ENCODE measurements at places on chromosomes 3 and 15.

DNA sequence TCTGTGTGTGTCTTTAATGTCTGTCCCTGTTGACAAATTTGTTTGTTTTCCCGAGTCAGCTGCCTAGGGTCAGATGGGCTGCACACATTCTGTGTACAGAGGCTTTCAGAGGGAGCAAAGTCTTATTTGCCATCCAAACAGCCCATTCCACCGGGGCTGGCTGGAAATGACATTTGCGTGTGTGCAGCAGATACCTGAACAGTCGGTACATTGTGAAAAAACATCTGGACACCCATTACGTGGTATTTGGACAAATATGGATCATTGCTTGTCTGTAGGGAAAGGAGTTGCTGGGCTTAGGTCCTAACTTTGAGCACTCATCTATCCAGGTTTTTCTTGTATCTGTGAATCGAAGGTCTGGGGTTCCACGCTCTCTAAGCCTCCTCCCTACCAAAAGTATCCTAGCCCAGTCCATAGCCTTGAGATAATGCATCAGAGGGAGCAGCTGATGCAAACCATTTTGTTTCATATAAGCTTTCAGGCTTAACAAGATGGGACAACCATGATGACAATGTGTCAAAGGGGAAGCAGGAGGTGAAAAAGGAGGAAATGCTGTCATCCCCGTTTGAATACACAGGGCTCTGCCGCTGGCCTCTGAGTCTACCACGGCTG is 22.2 kb upstream of the CMTM8 start:
- no peak for DNase-seq

- DNase-seq = no peak
These were observed 112.8 kb downstream of the LPP start for GRCh38 chr3:188266562-188267274.

DNA sequence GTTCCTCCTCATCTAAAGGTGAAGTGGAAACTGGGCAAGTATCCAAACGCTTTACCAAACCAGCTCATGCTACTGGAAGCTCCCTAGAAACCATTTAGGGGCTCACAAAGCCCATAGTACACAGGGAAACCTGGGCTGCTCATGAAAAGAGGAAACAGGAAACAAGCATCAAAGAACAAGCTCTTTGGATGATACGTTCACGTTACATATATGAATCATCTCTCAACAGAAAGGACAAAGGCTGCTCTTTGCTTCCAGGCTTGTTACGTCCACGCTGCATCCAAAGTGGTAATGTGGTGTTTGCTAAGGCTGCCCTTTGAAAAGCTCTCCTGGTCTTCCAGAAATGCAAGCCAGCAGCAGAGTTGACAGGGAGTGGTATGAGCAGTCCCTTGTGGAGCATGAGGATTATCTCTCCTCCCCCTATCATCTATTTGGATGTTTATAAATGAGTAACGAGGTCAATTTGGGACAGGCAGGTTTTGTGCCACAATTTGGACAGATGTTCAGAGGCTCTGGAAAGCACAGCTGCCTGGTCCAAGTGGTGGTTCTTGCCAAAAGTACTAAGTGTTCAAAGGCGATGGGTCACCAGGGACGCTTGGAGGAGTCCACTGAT is 98.0 kb upstream of the RORA start:
- no peak for DNase-seq

DNA sequence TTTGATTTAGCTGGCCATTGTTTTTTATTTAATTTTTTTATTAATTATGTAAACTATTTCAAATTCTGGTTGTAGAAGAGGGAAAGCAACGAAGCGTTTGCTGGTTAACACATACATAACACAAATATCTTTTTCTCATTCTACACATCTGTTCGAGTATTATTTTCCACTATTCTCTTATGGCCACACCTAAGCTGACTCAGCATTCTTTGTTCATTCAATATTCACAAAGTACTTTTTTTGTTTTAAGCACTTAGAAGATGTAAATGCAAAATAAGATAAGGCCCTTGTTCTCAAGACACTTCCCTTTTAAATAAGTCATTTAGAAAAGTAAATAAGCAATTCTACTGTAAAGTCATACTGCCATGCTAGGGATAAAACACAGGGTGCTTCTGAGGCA is 45.4 kb downstream of the CADM2 start:
- no peak for DNase-seq

DNA sequence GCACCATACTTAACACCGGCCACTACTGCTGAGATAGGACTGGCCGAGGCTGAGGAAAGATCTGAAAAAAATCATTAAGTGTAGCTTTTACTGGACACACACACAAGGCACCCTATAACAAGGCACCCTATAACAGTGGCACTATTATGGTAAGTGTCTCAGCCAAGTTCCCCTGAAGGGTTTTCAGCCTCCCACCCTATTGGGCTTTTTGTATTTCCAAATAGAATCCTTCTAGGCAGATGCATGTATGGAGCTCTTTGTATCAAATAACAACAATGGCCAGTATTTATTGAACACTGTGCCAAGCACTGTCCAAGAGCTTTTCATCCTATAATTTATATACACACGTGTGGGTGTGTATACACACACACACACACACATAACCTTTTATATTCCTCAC is 6.7 kb upstream of the DNAJA4 start:
- no peak for DNase-seq

DNA sequence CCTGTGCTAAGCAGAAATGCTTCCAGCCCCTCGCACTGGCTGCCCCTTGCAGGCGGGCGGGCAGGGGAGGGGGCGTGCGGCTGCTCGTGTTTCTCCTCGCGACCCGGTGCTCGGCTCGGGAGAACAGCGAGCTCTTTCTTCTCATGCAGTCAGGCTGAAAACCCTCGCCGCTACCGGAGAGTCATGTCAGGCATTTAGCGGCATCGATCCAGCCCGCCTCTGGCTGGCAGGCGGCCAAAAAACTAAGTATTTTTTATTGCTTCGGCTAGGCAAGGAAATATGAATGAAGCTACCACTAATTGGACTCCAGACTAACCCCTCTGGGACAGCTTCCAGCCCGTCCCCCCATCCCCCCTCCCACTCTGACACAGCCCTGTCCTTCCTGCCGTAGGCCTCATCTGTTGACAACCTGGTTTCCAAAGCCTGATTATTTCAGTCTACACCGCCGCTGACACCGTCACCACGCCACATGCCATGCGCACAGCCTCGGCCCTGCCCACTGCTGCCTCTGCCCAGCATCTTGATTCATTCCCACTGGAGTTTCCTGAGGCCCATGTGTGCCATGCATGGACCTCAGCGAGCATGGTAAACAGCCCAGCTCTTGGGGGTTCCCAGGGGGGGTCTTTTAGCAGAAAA is 35.3 kb downstream of the TLE3 start:
- no peak for DNase-seq

- DNase-seq = no peak
These were observed 116.9 kb upstream of the FOXB1 start for GRCh38 chr15:59887211-59887610.

DNA sequence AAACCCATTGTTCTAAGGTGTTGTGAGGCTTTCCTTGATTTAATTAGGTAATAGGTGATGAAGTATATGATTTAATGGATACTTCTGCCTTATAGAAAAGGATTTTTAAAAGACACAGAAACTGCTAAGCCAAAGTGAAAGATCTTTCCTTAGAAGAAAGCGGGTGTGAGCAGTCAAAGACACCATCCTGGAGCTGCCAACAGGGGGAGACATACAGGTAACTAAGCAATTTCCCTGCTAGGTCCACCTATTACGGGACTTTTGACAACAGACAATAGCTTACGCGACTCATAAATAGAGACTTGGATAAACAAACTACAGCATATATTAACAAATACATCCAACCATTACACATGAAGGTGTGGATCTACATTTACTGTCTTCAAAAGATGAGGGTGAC is 669.5 kb downstream of the SQOR start:
- peak; percentile 0 for DNase-seq

GRCh38 chr3:195442573-195443390 is at the start of gene ACAP2:
Gene ACAP2 (minus strand): TSS chr3:195443020. CDS start chr3:195442847, 173 bp downstream.
- peak; percentile 99 for DNase-seq

DNA sequence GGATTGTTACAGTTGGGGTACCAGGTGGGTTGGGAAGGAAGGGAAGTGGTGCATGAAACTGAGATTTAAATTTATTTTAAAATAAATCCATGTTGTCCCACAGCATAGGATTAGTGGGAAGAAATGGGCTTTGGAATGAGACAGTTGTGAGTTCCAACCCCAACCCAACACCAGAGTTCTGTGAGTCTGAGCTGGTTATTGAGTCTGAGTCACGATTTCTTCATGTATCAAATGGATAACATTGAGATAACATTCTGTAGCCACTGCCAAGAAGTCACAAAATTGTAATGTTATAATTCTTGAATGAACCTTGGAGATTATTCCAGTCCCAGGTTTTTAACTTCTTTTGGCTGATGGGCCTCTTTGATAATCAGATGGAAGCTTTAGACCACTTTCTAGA is 13.7 kb downstream of the IFT122 start:
- DNase-seq = no peak

- DNase-seq = no peak
These were observed 56.9 kb downstream of the CYP19A1 start for GRCh38 chr15:51281368-51281967.

DNA sequence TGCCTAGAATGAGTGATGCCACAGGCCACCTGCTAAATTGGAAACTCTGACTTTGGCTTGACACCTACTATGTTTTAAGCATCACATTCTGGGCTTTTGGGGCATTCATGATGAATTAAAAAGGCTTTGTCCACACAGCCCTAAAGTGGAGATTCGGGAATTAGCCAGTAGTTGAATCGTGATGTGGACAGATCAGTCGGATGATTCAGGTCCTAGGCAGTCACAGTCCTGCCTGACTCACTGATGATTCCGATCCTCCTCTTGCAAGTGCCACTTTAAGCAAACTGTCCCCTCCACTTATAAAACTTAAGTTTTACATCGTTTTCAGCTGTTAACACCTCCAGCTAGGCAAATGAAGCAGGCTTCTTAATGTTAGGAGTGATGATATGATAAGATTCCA is 75.3 kb downstream of the SYNPR start:
- no peak for DNase-seq

DNA sequence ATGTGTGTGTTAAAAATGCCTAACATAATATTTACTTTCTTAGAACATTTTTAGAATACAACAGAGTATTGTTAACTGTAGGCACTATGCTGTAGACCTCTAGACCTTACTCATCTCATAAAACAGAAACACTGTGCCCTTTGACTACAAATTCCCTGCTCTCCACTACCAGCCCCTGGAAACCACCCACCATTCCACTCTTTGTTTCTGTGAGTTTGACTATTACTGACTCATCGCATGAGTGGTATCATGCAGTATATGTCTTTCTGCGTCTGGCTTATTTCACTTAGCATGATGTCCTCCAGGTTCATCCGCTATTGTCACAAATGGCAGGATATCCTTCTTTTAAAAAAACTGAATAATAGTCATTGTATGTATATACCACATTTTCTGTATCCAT is 216.7 kb upstream of the CFAP20DC start:
- no peak for DNase-seq

DNA sequence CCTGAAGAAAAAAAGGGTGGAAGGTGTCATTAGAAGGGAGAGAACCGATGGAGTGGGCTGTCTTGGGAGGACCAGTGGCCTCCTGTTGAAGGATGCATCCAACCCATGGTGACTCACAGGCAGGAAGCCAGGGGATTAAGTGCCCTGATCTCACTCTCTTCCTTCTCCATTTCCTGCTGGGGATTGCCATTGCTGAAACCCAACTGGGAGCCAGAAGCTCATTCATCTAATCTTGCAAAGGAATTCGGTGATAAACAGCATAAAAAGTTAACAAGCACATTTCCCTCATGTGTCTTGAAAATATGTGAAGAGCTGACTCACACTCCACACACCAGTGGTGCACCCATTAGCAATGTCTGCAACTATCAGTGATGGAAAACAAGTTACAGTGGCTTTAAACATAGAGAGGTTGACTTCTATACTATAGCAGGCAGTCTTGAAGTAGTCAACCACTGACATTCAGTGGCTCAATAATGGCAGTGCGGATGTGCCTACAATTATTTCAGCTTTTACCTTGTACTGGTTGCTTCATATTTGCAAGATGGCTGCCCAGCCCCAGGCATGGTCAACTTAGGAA is 12.8 kb upstream of the CSRNP1 start:
- DNase-seq = no peak

DNA sequence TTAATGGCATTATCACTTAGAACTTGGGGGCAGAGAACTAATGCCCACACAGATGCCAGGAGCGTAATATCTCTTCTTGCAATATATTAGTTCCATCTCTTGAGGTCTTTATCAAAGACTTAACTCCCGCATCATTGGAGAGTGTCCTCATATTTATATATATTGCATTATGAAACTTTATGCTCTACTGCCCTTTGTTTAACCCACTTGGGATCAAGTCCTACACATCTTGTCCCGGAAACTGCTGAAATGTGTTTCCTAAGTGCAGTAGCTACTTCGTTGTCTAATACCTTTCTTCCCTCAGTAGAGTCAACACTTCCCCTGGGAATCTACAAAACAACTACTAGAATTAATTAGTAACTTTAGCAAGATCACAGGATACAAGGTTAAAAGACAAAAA is 1029.2 kb downstream of the OTOL1 start:
- no peak for DNase-seq

DNA sequence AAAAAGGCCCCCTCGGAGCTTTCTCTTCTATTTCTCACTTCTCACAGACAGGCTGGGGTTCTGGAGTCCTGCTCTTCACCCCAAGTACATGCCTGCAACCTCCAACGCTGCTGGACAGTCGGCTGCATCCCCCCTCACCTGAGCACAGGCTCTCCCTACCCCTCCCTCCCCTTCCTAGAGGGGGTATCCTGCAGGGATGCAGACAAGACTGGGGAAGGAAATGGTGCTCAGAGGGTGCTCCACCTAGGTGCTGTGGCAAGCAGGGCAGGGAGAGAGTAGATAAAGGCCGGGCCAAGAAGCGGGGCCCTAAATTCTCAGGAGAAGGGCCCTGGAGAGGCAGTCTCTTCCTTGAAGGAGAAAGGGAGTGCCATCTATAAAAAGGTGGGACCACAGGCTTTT is 7.0 kb upstream of the STRA6 start:
- no peak for DNase-seq

DNA sequence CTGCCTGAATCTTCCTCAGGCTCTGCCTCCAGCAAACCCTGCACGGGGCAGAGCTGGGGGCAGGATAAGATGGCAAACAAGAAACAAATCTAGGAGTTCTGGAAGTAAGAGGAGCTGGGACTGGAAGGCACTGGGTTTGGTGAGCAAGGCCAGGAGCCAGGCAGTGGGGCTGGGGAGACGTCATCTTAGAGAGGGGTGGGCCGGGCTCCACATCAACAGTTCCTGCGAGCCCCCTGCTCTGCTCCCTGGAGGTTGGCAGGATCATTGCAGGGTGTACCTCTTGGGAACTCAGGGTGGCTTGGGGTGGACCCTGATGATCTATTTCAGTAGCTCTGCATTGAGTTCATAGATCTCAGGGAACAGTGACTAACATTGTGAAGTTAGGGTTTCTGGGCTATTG is 87.3 kb upstream of the PRR23E start:
- DNase-seq = no peak

- no peak for DNase-seq
These were observed 173.2 kb downstream of the TPRG1 start for GRCh38 chr3:189344996-189345395.

GRCh38 chr3:162492446-162493081 is 996.0 kb downstream of the OTOL1 start:
- DNase-seq = no peak

GRCh38 chr15:26029146-26029545 is 166.0 kb upstream of the ATP10A start:
- DNase-seq = no peak

GRCh38 chr3:51933471-51934138 is 8.1 kb downstream of the RRP9 start:
- no peak for DNase-seq

GRCh38 chr15:84749111-84749991 is 959 bp downstream of the ZNF592 start:
- no peak for DNase-seq

- no peak for DNase-seq
These were observed 124.3 kb downstream of the NEO1 start for GRCh38 chr15:73176598-73176997.

- DNase-seq = no peak
These were observed 96.7 kb upstream of the KCNMB2 start for GRCh38 chr3:178439504-178439903.
